ENCODE measurements at places on chromosomes 1 and 21. TPM values are rescaled to one million over a fixed set of nuclear protein-coding genes. Genes with fewer than 3 reads are reported as not detected.

The CD34 gene
- total RNA-seq = not detected

The OVAAL gene
- not detected for total RNA-seq

- DNase-seq = no peak
Measured at GRCh38 chr1:27274204-27274603, 39.8 kb downstream of the WDTC1 start.

DNA sequence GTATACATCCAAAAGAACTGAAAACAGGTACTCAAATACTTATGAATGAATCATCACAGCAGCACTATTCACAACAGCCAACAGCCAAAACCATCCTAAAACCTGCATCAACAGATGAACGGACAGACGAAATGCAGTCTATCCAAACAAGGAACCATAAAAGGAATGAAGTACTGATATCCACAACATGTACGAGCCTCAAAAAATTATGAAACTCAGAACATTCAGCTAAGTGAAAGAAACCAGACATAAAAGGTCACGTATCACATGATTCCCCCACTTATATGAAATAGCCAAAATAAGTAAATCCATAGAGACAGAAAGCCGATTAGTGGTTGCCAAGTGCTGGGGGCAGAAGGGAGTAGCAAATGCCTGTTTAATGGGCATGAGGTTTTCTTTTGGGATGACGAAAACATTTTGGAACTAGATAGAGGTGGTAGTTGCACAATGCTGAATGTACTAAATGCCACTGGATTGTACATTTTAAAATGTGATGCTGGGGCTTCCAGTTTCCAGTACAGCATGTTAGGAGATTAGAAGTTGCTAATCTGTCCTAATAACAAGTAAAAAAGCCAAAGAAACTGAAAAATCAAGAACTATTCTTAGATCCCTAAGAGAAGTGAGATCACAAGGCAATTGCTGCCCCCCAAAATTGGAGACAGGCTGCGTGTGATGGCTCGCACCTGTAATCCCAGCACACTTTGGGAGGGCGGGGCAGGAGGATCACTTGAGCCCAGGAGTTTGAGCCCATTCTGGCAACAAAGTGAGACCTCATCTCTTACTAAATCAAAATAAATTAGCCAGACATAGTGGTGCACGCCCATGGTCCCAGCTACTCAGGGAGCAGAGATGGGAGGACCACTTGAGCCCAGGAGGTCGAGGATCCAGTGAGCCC is 25.3 kb downstream of the CLSTN1 start:
- DNase-seq = peak; percentile 43

The RIPPLY3 gene
- total RNA-seq = not detected

GRCh38 chr21:19776076-19776475 is 1222.1 kb upstream of the NCAM2 start:
- no peak for DNase-seq

DNA sequence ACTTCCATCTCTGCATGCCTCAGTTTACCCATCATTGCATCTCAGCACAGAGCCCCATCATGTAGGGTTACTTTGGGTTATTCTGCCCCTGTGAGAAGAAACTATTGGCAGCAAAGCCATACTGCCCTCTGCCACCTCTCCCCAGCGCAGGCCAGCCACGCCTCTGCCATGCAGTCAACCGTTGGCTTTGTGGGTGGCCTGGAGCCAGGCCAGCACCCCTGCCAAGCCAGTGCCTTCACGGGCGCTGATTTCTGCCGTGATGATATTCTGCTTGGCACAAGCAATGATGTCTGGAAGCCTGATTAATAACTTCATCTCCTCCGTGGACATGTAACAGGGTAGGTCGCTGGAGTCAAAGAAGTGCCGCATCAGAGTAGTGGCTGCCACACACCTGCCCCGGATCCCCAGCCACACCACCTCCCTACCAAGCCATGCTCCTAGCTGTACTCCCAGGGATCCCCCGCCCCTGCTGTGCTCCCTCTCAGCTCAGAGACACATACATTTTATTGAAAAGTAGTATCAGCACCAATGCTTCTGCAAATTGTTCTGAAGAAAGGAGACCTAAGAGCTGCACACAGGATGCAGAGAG is 15.0 kb upstream of the CEP85 start:
- no peak for DNase-seq

DNA sequence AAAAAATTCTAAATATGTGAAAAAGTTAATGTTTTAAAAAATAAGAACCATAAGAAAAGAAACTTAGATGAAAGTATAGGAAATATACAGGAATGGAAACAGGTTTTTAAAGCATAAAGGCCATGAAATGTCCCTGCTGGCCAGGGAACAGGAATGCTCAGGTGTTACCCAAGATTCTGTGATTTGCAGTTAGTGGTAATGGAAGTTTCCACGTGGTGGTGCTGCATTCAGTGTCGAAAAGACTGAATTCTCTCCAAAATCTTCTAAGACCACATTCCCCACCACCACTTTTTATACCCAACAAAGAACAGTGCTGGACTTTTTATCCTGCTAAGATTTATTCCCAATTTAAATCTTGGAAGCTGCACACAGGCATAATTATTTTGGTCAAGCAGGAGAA is 126.2 kb downstream of the PRRX1 start:
- DNase-seq = no peak

The SLC6A17 gene
- total RNA-seq = 0.53 TPM

DNA sequence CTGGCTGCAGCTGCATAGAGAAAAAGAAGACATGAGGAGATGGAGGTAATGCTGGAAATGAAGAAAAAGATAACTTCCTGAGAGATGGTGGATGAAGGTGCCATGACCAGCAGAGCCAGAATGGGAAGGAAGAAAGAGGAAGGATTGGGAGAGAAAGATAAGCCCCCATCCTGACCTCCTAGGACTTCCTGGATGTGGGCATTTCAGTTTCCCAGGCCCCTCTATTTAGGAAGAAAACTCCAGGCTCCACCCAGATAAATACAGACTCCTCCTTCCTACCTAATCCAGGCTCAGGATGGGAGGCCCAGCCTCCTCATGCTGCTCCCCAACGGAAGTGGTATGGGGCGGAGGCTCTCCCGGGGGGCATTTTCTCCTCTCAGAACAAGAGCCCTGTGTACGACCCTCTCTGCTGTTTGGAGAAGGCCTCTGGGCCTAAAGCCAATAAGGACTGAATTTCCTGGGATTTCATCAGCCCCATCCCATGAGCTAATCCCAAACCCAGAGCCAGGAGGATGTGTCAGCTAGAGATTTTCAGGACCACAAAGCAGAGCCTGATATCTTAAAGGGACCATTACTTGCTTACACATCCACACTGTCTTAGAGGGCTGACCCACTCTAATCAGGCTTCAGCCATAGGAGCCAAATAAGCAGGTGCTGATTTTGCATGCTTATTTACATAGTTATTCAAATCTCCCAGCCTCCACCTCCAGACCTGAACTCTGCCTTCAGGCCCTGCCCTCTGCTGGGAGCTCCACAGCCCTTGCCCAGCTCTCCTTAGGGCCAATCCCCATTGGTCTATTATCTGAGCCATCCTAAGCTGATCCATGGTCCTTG is 5.1 kb upstream of the ARHGEF2 start:
- peak; percentile 80 for DNase-seq

The DDR2 gene
- total RNA-seq = 4.7 TPM

- DNase-seq = no peak
Measured at GRCh38 chr1:230140221-230141020, 73.4 kb downstream of the GALNT2 start.

The SLC9A1 gene
- 5.0 TPM for total RNA-seq

GRCh38 chr1:89949991-89950624 is 44.8 kb upstream of the ZNF326 start:
- no peak for DNase-seq

GRCh38 chr1:119720866-119721440 is 9.2 kb downstream of the PHGDH start:
- DNase-seq = no peak

GRCh38 chr1:113129529-113130185 is 56.7 kb downstream of the LRIG2 start:
- DNase-seq = no peak

DNA sequence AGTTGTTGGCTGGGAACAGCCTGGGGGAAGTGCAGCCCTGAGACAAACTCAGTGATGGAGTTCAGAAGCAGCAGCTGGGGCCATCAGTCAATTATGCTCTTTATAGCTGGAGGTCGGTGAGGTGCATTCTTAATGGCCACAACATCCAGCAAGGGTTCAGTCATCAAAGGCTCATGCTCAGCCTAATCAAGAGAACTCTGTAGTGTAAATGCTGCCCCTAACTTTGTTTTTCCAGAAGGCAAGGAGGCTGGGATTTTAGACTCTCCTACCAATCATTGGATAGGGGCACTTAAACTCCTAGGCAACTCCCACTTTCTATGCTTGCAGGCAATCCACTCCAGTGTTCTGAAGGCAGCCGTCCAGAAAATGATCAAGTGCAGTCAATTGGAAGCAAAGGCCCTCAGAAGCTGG is 15.0 kb upstream of the RGS4 start:
- no peak for DNase-seq

The ASTN1 gene
- total RNA-seq = under 0.01 TPM

DNA sequence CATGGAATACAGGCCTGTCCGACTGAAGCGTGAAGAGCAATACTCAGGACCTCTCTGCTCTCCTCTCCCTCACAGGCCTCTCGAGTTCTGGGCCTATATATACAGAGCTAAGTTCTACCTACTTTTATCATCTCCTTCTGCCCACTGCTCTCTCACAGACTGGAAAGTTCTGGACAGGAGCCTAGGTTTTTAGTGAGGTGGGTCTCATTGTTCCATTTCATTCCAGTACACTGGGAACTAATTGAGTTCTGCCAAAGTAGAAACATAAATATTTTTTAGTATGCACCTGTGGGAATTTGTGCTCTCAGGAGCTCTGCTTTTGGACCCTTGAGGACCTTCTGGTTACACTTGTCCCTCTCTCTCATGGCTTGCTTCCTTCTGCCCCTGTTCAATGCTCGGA is at the start of gene TEDDM1:
TSS of gene TEDDM1 (minus strand) at position 101 of the 400 bp plus-strand sequence. CDS start 182 bp downstream, outside the sequence.
- no peak for DNase-seq

- no peak for DNase-seq
Measured at GRCh38 chr1:222457084-222457483, 90.8 kb downstream of the HHIPL2 start.

- DNase-seq = no peak
Measured at GRCh38 chr1:185426848-185427247, 109.8 kb upstream of the IVNS1ABP start.

GRCh38 chr1:169110236-169110635 is 3.7 kb downstream of the ATP1B1 start:
- DNase-seq = no peak

- DNase-seq = peak; percentile 79
Measured at GRCh38 chr1:39132505-39133339, 71.8 kb upstream of the MACF1 start.

DNA sequence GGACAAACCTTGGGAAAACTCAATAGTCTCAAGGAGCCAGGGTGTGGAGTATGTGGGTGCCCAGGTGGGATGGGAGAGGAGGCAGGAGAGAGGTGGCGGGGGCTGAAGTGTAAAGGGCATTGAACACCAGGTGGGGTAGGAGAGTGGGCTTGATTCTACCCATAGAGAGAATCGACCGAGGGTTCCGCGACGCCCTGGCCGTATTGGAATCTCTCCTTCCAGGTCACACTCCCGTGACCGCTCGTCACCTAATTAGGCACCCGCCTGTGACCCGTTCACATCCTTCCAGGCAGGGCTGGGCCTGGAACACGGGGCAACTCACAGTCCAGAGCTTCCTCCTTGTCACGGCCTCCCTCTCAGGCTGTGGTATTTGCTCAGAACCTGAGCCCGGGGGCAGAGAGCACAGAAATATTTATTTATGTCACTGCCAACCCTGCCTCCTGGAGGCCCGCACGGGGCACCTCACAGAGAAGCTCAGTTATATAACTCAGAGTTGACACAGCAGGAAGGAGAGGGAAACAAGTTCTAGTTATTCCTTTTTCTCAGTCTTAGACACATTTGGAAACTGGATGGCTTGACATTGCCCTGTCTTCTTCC is 12.0 kb downstream of the NCMAP start:
- peak; percentile 55 for DNase-seq

The IGSF8 gene
- 42.6 TPM for total RNA-seq

DNA sequence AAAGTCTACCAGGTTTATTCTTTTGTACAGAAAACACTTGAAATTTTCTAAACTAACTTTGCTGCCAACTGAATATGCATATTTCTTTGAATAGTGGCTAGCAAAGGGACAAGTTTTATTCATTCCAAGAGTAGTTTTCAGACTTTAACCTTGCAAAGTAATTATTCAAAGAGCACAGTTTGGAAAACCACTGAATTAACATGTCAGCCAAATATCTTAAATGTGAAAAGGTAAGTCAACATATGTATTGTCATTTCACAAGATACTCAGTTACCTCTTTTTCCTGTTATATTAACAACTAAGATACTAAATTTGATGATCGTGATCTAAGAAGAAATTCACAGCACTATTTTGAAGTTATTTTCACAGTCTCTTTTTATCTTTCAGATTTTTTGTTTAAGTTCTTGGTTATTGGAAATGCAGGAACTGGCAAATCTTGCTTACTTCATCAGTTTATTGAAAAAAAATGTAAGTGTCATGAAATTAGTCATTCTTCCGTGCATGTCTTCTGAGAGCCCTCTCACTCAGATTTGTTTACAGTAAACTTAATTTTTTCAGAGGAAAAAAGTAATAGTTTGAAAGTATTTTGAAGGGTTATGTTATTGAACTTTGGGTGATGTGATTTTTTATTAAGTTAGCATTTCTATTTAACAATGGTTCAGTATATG is 15.3 kb downstream of the RAB4A start:
- DNase-seq = peak; percentile 59
